ENCODE measurements at places on chromosomes 2 and 18.
A peak's percentile ranks its signal among the peaks of the same experiment; 100 is the strongest.

DNA sequence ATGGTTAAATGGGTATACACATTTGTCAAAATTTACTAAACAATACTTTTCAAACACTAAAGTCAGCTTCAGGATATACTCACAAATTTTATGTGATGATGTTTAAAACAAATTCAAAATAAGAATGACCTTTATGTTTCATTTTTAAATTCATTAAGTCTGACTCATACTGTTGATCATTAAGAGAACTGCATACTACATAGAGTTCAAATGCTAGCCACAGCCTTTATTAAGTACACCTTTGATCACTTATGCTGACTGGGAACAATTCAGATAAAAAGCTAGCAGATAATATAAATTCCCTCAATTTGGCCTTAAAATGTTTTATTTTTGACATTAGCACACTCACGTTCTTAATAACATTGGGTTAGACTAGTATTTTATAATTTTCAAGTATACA is 14.1 kb downstream of the LMAN1 start:
- no peak for DNase-seq

- no peak for DNase-seq
These were observed 368.6 kb upstream of the SPRED2 start for GRCh38 chr2:65800998-65801397.

DNA sequence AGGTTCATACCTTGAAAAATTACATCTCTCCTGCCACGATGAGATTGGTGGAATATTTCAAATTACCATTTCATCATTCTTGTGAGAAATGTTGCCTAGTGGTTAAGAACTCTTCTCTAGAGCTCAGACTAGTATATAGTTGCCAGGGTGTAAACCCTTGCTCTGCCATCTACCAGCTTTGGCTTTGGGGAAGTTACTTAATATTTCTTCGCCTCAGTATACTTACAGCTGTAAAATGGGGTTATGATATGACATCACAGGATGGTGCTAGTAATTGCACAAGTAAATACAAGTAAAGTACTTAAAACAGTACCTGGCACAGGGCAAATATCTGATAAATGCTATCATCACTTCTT is 1.5 kb downstream of the SPOPL start:
- no peak for DNase-seq

DNA sequence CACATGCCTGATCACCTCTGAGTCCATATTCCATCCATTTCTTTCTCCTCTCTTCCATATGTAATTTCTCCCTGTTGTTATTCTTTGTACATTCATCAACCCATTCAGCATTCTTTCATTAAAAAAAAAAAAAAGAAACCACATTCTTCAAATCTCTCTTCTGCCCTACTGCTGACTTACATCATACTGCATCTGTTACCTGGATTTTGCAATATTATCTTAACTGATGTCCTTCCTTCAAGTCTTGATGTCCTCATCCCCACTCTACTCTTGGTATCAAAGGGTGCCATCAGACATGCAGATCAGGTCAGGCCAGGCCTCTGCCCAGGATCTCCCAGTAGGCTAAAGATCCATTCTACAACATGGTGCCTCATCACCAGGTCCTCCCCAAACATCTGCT is 90.6 kb downstream of the SGPP2 start:
- DNase-seq: no peak

DNA sequence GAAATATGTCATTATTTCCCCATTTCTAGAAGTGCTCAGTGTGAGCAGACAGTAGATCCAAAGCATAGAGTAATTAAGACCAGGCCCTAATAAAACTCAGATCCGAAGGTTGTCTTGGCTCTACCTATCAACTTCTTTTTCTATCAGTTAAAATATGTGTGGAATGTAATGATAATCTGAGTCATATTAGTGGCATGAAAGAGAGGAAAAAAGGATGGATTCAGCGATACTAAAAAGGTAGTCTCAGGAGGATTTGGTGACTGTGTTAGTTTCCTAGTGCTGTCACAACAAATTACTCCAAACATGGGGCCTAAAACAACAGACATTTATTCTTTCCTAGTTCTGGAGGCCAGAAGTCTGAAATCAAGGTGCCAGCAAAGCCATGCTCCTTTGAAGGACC is 103.7 kb upstream of the NABP1 start:
- DNase-seq: no peak

- no peak for DNase-seq
These were observed 91.4 kb upstream of the FHL2 start for GRCh38 chr2:105490204-105490603.

DNA sequence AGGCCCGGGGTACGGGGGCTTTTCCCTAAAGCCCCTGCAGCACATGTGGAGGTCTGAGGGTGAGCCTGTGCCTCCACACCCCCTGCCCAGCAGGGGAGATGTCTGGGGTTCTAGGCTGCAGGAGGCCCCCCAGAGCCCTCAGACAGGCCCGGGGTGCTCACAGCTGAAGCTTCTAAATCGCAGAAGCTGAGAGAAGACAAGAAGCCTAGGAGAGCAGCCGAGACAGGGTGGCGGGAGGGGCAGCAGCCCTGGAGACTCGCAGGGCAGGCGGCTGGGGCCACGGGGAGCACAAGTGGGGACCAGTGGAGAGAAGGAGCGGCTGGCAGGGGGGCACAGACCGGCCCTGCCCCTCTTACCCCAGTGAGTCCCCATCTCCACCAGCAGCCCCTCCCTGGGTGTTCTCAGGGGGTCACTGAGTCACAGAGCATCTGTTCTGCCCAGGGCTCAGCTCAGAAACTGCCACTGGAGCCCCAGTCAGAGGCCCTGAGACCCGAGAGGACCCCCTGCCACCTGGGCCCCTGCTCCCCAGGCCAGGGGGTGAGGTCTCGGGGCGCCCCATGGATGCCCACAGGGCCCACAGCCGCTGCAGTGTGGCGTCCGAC is 26.1 kb downstream of the GPC1 start:
- no peak for DNase-seq

DNA sequence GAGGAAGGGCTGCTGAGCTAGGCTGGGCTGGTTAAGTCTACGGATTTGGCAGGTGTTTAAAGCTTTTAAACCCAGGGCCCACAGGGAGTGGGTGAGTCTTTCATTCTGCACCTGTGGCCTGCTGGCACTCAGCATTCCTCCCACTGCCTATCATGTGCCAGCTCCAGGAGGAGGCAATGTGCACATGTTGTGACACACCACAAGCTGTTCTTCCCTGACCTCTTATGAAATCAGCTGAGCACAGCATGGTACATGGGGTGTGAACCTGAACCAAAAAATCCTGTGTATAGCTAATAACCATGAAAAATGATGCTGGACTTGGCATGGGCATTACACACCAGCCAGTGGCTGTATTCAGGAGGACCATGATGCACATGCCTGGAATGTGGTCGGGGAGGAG is 297.9 kb upstream of the MMADHC start:
- no peak for DNase-seq

DNA sequence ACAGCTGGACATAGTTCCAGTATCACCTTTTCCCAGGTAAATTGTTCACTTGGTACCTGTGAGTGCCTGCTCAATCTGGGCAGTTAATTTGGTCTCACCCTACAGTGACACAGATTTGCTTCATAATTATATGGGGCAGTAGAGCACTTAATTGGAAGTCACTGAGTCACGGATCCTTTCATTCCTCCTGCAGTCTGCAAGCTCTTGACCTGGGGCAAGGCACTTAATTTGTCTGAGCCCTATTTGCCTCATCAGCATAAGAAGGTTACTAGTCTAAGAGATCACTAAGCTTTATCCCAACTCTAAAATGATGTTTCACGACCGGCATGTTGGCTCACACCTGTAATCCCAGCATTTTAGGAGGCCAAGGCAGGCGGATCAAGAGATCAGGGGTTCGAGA is 8.9 kb downstream of the FBXO36 start:
- no peak for DNase-seq

GRCh38 chr2:2333076-2333475 is 2.0 kb upstream of the MYT1L start:
- no peak for DNase-seq

DNA sequence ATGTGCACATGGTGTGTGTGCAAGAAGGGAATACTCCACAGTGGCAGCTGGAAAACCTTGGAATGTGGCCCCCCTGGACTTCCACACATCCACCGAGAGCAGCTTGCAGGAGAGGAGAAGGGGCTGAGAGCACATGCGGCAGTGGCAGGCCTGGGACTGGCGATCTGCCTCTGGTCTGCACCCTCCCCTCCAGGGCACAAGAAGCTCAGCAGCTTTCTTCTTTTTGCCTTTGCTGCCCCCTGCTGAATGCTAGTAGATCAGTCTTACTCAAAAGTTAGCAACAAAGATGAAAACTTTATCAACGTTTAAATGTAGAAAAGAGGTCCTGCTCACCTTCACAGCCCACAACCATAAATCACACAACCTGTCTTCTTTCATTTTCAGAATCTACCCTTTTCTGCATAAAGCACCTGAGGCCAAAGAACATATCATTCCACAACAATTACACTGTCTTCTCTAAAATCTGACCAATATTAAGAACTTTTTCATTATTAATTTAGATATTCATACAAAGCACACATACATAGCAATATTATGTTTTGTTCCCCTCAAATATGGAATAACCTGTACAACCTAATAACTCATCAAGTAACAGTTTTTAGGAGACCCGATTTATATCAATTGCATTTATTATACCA is 34.6 kb downstream of the TGFBRAP1 start:
- no peak for DNase-seq

GRCh38 chr2:137693534-137693933 is 270.7 kb upstream of the HNMT start:
- no peak for DNase-seq

DNA sequence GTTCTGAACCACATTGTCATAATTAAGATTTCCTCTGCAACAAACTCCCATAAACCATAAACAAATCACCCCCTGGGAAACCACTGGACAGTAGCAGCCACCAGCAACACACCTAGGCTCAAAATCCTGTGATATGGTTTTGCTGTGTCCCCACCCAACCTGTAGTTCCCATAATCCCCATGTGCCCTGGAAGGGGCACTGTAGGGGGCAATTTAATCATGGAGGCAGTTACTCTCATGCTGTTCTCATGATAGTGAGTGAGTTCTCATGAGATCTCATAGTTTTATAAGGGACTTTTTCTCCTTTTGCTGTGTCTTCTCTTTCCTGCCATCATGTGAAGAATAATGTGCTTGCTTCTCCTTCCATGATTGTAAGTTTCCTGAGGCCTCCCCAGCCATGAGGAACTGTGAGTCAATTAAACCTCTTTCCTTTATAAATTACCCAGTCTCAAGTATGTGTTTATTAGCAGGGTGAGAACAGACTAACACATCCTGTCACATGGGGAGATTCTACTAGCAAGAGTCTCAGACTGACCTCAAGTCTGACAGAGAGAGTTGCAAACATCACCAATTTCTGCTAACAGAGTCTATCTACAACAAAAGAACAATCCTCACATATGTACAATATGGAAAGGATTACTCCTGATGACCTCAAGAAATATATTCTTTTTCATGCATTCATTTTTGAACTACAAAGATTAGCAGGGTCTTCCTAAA is 182.6 kb downstream of the GRB14 start:
- DNase-seq: no peak

DNA sequence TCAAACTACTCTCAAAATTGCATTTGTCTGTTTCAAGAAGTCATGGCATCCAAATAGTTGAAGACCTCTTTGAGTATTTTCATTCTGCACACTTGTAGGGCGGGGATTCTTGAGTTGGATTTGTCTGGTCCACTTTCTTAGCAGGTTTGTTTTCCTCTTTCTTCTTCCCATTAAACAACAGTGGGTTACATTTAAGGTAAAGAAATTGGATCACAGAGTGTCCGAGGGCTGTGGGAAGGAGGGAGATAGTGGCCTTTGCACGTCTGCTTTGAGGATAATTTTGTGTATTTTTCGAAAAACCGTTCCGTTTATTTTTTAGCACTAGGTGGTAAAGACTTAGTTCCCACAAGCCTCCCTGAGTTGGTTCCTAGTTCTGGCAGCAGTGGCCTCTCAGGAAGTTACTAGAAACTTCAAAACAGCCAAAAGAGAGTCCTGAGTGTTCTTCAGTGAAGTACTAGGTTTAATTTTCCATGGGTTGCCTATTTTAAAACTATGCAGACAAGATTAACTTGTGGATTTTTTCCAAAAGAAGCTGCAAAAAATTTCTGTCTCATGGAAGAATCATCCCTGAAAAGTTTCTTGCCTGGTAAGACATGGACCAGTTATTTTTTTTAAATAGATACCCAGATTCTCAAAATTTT is 107.9 kb downstream of the CDC42EP3 start:
- DNase-seq: no peak

DNA sequence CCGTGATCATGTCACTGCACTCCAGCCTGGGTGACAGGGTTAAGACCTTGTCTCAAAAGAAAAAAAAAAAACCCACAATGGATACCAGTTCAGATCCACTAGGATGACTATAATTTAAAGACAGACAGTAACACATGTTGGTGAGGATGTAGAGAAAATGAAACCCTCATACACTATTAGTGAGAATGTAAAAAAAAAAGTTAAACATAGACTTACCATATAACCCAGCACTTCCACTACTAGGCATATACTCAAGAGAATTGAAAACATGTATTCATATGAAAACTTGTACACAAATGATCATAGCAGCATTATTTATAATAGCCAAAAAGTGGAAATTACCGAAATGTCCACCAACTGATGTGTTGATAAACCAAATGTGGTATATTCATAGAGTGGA is 48.7 kb downstream of the KIF3C start:
- DNase-seq: no peak

GRCh38 chr2:84302513-84303412 is 156.3 kb downstream of the SUCLG1 start:
- no peak for DNase-seq

DNA sequence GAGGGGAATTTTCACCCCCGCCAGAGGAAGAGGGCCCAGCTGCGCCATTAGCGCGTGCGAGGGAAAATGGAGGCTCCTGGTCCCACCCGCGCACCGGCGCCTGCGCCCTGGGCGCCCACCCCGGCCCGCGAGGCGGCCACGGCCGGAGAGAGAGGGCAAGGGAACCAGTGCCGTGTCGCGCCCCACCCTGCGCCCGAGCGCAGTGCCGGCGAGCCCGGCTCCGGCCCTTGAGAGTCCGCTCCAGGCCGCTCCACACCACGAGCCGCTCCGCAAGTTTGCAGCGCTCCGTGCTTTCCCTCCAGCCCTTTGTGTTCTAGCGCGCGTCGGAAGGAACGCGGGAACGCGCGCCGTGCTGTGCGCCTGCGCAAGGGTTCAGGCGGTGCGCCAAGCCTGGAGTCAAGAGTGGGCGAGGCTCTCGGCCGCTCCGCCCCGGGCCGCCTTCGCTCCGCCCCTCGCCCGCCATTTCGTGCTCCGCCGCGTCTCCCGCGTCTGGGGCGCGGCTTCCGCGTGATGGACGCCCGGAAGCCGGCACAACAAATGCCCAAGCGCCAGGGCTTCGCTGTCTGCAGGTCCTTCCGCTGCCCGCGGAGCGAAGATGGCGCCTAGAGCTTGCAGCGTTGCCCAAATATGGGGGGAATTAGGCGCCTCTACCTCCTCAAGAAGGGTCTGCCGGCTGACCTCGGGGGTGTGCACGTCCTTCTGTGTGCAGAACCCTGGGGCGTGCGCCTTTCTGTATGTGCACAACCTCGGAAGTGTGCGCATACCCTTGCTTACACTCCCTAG is 46.1 kb upstream of the PTMA start:
- DNase-seq: peak; percentile 95

DNA sequence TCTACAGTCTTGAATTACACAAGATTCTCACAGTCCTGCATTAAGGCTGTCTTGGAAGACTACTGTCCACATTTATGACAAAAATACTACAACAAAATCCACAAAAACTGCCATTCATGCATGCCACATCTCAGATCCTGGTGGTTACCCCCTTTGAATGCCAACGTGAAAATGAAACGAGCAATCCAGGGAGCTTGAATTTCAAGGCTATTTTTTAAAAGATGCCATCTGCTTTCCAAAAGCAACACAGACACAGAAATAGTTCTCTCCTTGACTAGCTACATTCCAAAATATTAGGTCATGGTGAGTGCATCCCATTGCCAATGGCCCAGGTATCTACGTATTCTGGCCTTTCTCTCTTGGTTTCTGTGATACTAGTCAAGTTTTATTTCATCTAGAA is 36.3 kb downstream of the IRS1 start:
- DNase-seq: no peak
